Activated CD4-positive, alpha-beta T cell treated with anti-CD3 and anti-CD28 coated beads, Interleukin-2, amount 10 ng/mL, durations not matched to agents 24 days and 14 days (primary cell): ENCODE measurements at places on chromosomes 11 and 22.

DNA sequence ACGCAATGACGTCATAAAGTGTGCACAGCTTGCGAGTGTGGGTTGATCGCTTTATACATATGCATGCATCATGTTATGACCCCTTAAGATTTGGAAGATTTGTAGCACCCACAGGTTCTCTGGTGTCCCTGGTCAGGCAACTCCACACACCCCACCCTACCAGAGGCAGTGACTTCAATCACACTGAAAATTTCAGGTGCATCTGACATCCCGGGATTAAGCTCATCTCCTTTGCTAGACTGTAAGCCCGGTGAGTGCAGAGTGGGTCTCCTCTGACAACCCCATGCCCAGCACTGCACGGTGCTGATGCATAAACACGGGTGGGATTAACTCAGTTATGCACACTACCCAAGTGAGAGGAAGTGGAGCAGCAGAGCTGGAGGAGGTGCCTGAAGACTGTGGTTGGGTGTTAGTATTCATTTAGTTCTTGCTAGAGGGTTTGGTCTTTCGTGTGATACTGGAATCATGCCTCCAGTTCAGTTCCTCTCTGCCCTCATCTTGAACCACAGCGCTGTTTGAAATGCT lies 6.5 kb downstream of the ARSA start:
- peak; percentile 89 for DNase-seq

- peak; percentile 55 for DNase-seq
Measured at GRCh38 chr11:197741-198235, 4.9 kb downstream of the SCGB1C1 start.

GRCh38 chr22:43488031-43488866 lies 76.4 kb downstream of the MPPED1 start:
- no peak for DNase-seq

DNA sequence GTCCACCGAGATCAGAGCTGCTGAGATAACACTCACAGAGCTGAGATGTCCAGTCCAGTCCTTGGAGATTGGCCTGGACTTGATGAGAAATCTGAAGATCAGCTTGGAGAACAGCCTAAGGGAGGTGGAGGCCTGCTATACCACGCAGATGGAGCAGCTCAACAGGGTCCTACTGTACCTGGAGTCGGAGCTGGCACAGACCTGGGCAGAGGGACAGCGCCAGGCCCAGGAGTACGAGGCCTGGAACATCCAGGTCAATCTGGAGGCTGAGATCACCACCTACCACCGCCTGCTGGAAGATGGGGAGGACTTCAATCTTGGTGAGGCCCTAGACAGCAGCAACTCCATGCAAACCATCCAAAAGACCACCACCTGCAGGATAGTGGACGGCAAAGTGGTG lies 33.1 kb downstream of the CLTCL1 start:
- DNase-seq, result no peak

GRCh38 chr22:35873426-35873825 lies 155.2 kb downstream of the RBFOX2 start:
- no peak for DNase-seq

GRCh38 chr11:68783216-68783821 lies 32.0 kb upstream of the TESMIN start:
- DNase-seq, result no peak

DNA sequence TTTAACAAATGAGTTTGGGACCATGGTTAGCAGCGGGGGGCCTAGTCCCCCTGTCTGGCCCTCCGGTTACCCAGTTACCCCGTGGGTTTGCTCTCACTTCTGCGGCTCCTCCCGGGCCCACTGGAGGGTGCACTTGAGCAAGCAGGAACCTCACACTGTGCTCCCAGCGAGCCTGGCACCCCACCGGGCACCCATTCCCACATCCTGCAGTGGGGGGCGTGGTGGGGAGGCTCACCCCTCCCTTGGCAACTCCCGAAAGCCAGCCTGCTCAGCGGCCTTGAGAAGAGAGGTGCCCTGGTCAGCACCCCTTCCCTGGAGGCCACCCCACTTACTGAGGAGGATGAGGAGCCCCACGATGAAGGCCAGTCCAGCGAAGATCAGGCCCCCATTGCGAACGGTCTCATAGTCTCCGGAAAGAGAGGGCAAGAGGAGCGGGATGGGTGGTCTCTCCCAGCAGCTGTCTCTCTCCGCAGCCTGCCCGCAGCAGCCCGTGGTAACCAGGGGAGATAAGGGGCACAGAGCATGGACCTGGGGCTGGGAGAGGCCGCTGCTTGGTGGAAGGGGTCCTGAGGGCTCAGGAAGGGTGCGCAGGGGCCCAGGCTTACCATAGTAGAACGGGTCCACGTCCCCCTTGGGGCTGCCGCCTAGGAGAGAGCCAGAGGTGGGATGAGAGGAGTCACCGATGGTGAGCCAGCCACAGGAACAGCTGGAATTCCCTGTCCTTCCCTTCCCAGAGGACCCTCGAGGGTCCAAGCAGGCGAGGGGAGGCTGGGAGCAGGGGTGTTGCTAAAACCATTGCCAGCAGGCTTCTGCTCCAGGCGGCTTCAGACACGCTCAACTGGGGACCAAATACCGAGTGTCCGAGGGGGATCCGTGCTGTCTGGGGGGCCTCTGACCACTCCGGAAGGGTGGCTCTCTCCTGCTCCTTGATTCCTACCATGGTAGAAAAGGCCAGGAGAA lies 2.2 kb downstream of the FXYD2 start:
- DNase-seq, result peak; percentile 86

- DNase-seq, result no peak
Measured at GRCh38 chr11:55701429-55701828, 39.4 kb downstream of the OR4C6 start.

DNA sequence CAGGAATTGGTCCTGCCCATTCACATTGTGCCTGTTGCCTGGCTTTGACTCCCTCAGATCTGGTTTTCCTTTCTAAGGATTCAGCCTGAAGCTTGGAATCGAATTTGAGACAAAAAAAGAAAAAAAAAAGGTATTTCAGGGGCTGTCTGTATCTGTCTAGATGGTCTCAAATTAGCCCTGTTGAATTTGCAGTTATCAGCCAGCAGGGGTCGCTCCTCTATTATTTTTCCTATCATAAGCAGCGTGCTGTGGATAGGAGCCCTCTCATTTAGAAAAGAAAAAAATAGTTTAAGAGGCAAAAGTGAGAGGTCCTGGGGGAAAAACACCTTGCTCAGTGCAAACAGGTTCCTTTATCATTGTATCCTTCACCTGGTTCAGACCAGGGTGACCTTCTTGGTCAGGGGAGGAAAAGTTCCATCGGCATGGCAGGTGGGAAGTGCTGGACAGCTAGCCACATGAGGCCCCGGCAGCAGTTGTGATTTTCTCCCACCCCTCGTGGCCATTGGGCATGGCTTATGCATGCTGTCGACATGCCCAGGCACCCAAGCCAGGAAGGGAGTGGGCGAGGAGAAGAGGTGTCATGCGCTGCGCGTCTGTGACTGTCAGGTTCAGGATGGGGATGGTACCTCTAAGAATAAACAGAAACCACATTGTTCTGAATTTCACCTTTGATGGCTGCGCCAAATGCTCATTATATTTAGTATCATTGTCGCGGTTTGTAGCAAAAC lies 13.1 kb downstream of the OR5AK2 start:
- DNase-seq, result no peak

DNA sequence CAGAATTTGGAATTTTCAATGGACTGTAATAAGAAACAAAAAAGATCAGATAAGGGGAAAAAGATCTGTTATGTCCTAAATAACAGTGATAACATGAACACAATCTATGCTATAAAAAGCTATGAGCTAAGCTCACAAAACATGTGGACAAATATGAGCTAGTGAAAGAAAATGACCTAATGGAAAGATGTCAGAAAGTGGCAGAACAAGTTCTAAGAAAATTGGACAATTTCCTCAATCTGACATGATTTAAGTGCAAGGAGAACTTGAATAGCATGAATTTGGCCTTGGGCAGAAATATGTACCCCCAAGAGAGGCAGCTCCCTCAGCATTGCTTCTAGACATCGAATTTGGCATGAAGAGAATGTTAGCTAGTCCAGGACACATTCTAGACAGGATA lies 212.0 kb upstream of the PGR start:
- DNase-seq, result no peak

DNA sequence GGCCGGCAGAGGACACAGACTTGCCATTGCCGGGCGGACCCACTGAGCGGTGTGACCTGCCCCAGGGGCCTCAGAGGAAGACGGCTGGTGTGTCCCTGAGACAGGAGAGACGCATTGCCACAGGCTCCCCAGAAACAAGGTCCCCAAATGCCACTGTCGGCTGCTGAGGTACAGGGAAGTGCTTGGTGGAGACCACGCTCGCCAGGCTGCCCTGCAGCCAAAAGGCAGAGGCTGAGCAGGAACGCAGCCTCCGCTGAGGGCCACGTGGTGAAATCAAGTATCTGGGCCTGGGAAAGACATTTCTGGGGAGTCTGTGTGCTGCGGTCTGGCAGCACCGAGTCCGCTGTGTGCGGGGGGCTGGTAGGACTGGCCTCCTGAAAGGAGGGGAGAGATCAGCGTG lies 794.9 kb downstream of the BRD1 start:
- no peak for DNase-seq

- DNase-seq, result no peak
Measured at GRCh38 chr11:55942785-55943392, 6.7 kb upstream of the OR5I1 start.

- DNase-seq, result peak; percentile 65
Measured at GRCh38 chr22:18091916-18092526, 14.2 kb downstream of the PEX26 start.

GRCh38 chr11:9075556-9075955 lies 15.8 kb downstream of the SCUBE2 start:
- no peak for DNase-seq

GRCh38 chr11:45180179-45180847 lies 33.9 kb downstream of the PRDM11 start:
- DNase-seq, result no peak

GRCh38 chr11:128902515-128903066 lies 11.4 kb downstream of the KCNJ5 start:
- DNase-seq, result no peak

DNA sequence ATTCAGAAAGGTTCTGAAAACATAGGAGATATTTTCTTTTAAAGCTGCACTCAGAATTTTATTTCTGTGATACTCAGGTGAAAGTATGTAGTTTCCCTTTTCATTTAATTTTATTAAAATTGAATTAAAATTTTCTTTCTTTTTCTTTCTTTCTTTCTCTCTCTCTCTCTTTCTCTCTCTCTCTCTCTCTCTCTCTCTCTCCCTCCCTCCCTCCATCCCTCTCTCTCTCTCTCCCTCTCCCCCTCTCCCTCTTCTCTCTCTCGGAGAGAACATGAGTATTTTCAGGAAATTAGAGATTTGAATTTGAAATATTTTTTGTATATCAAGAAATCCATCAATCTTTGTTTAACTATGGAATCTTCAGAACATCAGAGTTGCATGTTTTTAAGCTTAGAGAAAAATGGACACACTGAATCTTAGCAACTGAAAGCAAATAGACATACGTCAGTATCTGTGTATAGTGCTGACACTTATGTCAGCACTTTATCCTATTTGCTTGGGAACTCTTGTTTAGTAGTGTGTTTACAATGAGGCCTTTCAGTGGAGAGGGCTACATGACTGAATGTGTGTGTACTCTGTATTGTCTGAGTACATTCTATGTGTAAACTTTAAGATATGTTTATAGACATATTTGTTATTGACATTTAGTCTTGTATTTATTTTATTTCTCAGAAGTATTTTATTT lies 44.5 kb downstream of the PDE3B start:
- DNase-seq, result no peak

DNA sequence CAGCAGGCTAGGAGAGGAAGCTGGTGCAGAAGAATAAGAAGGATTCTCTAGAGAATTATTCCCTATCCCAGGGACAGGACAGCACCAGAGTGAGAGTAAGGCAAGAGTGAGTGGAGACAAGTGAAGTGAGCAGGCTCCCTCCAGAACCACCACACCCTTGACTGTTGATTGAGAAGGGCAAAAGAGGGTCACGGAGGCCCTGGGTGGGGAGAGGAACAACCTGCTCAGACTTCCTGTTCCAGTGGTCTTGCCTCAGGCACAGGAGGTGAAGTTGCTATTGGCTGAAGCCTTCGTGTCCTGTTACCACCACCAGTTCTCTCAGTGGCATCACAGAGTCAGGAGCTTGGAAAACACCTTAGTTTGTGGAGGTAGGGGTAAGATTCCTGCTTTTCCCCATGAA lies 51.7 kb upstream of the CCDC89 start:
- peak; percentile 64 for DNase-seq

GRCh38 chr11:17606233-17607082 lies 59.4 kb downstream of the OTOG start:
- DNase-seq, result peak; percentile 40

DNA sequence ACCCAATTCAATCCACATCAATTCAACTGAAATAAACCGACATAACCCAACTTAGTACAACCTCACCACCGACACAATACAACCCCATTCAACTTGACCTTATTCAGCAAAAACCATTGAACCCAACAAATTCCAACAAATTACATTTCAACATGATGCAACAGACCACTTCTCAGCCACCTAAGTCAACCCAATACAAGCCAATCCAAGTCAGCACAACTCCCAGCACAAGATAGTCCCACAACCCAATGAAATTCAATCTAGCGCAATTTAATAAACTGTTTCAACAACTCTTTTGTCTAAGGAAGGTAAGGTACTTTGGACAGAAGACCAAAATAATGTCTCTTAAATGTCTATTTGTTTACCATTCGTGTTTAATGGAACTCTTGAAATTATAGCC lies 226.0 kb downstream of the MIAT start:
- peak; percentile 22 for DNase-seq

DNA sequence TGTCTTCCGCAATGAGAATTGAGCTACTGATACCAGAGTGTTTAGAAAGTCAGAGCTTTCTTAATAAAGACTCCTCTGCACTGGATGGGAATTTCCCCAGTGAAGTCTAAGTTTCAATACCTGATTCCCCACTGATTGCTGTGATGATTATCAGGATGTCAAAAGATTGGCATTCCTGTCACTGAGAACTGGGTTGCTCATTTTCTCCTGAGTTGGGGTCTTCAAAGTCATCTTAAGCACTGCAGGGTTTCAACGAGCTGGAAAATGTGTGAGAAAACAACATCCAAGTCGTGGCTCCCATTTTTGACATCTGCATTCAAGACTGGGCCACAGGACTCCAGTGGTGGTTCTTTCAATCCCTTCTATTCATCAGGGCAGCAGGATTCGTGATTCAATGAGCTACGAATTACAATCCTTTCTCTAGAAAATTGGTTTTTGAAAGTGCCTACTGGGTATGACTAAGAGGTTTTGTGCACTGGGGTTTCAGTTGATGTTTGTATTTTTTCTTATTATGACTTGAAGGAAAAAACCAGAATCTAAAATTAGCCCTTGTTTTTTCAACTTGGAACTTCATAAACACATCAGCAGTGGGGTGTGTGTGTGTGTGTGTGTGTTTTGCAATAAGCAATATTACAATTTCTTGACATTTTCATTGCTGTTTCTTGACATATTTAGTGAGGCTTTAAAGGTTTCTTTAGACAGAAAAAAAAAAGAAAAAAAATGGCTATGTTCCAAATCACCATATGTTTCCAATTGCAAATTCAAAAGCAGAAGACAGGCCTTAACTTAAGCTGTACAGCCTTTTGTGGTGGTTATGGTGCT lies 233.0 kb downstream of the FAM76B start:
- peak; percentile 70 for DNase-seq

DNA sequence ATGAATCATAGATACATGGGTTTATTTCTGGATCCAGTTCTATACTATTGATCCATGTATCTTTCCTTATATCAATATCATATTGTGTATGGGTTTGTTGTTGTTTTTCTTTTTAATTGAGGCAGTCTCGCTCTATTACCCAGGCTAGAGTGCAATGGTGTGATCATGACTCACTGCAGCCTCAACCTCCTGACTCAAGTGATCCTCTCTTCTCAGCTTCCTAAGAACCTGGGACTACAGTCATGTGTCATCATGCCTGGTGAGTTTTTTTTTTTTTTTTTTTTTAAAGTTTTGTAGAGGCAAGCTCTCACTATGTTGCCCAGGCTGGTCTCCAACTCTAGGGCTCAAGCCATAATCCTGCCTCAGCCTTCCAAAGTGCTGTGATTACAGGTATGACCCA lies 1589.4 kb upstream of the TENM4 start:
- no peak for DNase-seq
